ENCODE measurements at places on chromosomes 1 and 21.
A peak's percentile ranks its signal among the peaks of the same experiment; 100 is the strongest.

GRCh38 chr1:208643005-208643597 lies 398.9 kb upstream of the PLXNA2 start:
- DNase-seq: no peak

DNA sequence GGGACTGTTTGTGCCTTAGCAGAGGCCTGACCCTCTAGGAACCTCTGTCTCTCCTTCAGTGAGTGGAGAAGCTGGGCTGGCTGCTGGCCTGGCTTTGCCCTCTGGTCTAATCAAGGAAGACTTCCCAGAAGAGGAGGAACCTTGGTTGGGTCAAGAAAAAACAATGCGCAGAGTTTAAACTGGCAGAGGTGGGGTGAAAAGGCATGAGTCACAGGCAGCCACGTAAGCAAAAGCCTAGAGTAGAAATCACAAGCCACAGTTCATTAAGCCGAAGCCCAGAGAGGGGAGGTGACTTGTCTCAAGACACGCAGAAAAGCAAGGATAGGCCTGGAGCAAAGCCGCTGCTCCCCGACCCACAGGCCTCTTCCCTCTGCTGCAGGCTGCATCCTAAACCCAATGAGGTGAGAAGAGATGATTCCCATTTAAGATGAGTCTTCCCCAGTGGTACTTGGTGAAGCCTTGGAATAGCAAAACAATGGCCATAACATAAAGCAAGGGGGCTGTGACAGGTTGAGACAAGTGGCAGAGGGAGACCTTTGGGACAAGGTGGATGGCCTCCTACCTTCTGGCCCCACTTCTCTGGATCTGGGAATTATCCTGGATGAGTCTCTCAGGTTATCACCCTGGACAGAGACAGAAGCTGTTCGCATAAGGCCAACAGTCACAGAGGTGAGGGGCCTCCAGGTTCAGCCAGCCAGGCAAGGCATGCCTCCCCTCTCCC lies 7.7 kb downstream of the PDZK1IP1 start:
- no peak for DNase-seq

DNA sequence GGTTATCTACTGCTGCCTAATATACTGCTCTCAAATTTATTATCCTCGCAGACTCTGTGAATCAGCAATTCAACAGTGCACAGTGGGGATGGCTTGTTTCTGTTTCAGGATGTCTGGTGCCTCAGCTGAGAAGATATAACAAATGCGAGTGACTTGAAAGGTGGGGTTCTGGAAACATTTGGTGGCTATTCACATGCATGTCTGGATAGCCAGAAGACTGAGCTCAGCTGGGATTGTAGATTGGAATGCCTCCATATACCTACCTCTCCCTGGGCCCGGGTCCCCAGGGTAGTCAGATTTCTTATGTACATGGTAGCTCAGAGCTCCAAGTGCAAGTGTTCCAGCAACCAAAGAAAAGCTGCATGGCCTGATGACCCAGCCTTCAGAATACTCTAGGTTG lies 176.3 kb downstream of the IER5 start:
- no peak for DNase-seq

- DNase-seq: peak; percentile 55
These were observed 98.7 kb upstream of the RGS1 start for GRCh38 chr1:192476802-192477298.

- no peak for DNase-seq
These were observed 409.9 kb upstream of the NFIA start for GRCh38 chr1:60672449-60672848.
